ENCODE measurements at places on chromosomes 3 and 15.
A peak's percentile ranks its signal among the peaks of the same experiment; 100 is the strongest.

GRCh38 chr15:39629371-39629770 lies 48.5 kb downstream of the THBS1 start:
- DNase-seq: peak; percentile 27

- DNase-seq: no peak
Measured at GRCh38 chr15:33894193-33894592, 74.1 kb upstream of the CHRM5 start.

- peak; percentile 71 for DNase-seq
Measured at GRCh38 chr3:172513488-172513887, 9.7 kb downstream of the TNFSF10 start.

DNA sequence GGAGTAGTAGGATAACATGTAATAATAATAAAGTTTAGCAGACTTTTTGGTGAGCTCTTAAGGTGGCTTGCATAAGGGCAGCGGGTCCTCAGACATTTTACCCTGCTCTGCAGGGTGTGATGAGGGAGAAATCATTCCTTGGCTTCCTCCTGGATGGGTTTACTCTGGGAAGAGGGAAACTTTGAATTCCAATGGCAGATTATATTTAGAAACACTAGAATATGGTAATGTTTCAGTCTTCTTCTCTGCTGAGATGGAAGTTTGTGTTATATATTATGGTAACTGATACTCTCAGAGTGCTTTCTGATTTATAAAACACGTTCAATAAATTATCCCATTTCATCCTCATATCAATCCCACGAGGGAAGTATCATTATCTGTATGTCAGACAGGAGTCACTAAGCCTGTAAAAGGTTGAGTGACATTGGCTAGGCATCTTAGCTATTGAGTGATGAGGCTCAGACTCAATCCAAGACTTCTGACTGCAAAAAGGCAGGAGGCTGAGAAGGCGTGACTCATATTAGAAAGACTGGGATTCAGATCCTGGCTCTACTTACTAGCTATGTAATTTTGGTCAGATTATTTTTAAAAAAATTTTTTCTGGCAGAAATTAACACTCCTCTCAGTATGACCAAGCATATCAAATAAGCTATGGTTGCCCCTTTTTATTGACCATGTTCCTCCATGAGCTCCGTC lies 19.3 kb downstream of the PDIA5 start:
- DNase-seq: peak; percentile 42

DNA sequence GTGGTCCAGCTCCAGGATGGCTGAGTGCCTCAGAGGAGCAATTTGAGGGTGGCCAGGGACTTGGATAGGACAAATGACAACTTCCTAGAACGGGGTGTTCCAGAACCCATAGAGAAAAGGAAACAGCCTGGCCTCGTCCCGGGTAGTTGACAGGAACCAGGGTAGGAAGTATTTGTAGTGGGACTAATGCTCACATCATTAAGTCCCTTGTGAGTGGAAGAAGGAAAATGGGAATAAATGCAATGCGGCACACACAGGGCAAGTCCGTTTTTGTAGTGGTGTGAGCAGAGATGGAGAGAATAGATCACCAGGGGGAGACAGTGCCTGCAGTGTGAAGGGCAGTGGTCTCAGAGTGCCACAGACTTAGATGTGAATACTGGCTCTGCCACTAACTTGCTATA lies 19.6 kb downstream of the TIMP4 start:
- DNase-seq: peak; percentile 67

DNA sequence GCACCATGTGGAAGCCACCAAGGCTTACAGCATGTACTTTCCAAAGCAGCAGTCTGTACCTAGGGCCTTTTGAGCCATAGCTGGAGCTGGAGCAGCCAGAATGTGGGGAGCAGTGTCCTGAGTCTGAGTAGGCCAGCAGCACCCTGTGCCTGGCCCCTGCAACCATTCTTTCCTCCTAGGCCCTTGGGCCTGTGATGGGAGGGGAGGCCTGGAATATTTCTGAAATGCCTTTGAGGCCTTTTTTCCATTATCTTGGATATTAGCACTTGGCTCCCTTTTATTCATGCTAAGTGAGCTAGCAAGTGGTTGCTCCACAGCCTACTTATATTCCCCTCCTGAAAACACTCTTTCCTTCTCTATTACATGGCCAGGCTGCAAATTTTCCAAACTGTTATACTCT lies 28.1 kb downstream of the TRIM42 start:
- DNase-seq: no peak

DNA sequence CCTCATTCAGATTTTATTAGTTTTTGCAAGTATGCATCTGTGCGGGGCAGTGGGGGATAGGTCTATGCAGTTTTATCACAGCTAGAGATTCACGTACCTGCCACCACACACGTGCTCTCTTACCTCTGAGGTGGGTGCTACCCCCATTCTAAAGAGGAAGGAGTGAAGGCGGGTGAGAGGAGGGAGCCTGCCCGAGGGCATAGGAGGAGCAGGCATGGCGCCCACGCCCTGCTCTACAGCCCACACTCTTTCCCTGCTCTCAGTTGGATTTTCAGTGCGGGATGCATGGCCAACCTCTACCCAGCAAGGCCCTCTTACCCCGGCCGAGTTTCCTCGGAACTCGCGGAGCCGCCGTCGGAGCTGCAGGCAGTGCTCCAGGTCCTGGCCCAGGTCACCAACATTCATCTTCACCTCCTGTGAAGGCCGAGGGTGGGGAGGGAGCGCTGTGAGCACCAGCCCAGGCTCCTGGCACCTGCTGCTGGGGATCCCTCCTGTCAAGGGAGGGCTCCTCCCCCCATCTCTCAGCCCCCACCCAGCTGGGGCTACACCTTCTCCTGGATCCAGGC lies 26.9 kb downstream of the PLA2G4B start:
- DNase-seq: no peak

GRCh38 chr3:172341482-172342059 lies 106.7 kb downstream of the GHSR start:
- DNase-seq: peak; percentile 67

DNA sequence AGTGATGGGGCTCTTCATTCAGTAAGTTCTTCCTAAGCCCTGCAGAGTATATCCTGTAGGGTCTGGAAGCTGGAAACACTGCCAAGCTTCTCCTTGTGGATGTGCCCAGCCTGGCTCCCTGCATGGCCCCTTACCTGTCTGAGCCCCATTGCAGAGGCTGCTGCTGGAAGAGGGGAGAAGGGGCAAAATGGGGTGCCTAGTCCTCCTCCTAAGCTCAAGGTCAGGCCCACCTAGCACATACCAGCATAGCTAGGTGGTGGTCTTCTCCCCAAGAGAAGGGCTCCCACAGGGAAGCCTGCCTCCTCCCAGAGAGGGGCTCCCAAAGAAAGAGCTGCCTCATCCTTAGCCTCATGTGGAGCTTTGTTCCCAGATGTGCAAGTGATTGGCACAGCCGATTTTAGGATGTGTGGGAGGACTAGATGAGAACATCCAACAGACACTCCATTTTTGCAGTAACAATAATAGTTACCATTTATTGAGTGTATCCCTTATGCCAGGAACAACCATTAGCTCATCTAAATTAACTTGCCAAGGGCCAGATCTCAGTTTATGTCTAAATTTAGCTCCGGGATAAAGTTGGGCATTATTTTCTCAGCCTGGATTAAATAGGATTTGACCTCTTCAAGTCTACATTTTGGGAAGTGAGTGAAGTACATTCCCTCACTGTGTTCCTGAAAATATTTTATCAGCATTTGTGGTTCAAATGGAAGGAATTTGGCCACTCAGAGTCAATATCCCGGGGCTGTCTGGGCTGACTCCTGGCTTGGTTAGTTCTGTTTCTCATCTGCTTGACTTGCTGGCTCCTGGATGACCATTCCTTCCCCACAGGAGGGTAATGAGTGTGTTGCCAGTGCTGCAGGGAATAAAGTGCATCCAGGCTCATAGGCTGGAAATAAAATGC lies 291.1 kb upstream of the ROPN1 start:
- DNase-seq: peak; percentile 62

- DNase-seq: no peak
Measured at GRCh38 chr3:190043741-190044140, 77.0 kb downstream of the P3H2 start.

- no peak for DNase-seq
Measured at GRCh38 chr15:40743485-40743901, 11.6 kb downstream of the RMDN3 start.

GRCh38 chr3:57818772-57819171 lies 62.7 kb downstream of the SLMAP start:
- DNase-seq: no peak

DNA sequence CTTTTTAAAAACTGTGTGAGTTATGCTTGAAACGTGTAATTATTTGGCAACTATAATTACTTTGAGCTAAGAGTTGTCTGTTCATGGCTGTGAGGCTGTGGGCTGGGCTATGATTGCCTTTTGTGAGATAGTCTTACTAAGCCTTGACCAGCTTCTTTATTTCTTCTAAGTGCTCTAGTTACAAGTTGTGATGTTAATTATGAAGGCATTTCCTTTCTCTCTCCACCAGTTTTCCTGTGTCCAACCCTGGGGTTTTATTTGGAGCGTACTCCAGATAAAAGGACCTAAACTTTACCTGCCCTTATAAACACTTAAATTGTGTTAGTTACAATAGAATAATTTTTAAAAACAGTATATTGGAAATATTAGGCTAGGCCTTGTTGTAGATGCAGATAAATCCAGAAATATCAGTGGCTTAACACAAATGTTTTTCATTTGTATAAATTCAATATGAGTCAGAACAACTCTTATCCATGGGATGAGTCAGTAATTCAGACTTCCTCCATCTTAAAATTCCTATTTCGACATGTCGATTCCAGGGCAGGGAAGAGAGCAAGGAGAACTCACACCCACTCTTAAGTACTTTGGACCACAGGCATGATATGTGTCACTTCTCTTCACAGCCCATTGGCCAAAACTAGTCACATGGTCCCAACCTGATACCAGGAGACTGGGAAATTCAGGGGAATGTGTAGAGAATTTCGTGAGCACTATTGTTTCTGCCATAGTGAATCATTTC lies 17.0 kb downstream of the TMEM62 start:
- peak; percentile 98 for DNase-seq

GRCh38 chr15:84009616-84010015 lies 226.0 kb upstream of the GOLGA6L4 start:
- no peak for DNase-seq

All from amniotic epithelial cell (primary cell).